ENCODE measurements at places on chromosomes 1 and 21.

DNA sequence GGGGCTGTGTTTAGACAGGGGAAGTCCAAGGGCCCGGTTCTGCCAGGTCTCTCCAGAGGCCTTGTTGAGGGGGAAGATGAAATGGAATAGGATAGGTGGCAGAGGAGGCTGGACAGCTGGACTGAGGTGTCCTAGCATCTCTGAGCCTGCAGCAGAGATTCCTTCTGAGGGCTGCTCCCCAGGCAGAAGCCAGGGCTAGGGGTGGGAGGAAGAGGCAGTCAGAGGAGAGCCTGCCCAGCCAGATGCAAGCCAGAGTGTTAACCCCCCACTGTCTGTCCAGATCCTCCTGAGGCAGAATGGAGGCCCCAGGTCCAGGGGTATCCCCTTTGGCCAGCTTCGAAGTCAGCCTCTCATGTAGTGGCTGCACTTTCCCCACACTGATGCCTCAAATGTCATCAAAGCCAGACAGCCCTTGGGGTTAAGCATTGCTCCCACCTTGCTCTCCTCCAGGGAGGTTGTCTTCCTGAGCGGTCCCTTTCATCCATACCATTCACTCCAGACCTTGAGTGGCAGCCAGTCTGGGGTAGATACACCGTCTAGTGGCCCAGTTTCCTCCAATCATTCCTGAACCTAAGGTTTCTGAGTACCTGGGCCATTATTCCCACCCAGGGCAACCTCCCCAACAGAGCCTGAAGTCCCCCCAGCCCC, 1.7 kb downstream of the CSF1 start:
- no peak for DNase-seq

GRCh38 chr21:16376673-16377072, 646.9 kb downstream of the USP25 start:
- no peak for DNase-seq

DNA sequence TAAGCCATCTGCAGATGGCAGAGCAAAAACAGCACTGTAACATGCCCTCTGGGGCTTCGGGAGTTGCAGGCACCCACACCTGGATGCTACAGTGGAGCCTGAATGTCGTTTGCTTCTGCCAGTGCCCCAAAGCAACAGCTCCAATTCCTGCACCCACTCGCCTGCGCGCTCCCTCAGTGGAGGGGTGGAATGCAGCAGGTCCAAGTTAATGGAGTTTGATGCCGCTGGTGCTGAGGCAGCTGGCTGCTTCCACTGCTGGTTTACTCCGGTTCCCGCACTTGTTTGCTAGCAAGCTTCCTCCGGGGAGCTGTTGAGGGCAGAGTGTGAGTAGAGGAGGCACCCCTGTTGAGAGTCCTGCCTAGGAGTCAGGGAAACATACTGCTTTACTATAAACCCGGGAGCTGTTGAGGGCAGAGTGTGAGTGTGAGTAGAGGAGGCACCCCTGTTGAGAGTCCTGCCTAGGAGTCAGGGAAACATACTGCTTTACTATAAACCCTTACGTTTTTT, 584.0 kb upstream of the TMPRSS15 start:
- no peak for DNase-seq

GRCh38 chr1:200526709-200527612, 93.6 kb downstream of the KIF14 start:
- no peak for DNase-seq

DNA sequence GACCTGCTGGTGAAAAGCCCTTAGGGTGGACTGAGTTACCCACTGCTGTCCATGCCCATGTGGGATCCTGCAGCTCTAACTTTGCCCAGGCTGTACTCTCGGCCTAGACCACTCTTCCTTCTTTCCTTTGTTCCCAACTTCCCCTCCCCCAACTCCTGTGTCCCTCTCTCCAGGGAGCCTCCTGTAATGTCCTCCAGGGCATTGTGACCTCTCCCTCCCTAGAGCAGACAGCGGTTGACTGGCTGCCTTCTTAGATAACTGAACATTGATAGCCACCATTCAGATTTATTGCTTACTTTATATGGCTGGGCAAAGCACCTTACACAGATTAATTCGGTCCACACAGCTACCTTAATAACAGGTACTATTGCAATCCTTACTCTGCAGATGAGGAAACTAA, 5.0 kb downstream of the RUNX1 start:
- no peak for DNase-seq

DNA sequence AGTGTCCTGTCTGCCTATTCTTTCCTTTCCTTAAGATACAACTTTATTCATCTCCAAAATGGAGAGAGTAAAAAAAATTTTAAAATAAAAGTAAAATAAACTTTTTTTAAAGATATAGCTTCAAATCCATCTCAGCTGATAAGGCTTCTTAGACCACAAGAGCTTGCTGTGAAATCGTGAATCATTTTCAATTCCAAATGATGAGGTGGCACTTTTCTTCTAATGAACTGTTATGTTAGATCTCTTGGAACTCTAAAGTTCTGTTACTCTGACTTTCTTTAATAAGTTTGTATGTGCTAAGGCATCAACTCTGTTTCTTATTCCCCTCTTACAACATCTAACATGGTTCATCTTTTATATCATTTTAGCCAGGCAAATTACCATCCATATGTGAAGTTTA, 4.5 kb downstream of the SH3GLB1 start:
- DNase-seq = no peak

GRCh38 chr21:42572906-42573495, 59.3 kb downstream of the SLC37A1 start:
- no peak for DNase-seq

- no peak for DNase-seq
Measured at GRCh38 chr21:29875036-29875716, 64.6 kb downstream of the GRIK1 start.

DNA sequence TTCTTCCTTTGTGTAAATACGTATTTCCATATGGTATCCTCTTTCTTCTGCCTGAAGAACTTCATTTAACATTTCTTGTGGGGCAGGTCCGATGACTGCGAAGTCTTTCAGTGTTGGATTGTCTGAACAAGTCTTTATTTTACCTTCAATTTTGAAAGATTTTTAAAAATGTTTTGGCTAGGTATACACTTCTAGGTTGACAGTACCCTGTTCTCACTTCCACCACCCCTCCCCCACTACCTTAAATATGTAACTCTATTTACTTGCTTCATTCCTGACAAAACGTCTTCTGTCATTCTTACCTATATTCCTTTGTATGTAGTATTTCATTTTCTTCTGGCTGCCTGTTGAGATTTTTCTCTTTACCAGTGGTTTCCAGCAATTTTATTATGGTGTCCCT, 85.7 kb upstream of the ARTN start:
- DNase-seq = no peak

Data from mesothelial cell of epicardium (in vitro differentiated cells).